CD4-positive, alpha-beta T cell treated with Interleukin-4 for 4 hours (primary cell): ENCODE measurements at places on chromosomes 4 and X.

DNA sequence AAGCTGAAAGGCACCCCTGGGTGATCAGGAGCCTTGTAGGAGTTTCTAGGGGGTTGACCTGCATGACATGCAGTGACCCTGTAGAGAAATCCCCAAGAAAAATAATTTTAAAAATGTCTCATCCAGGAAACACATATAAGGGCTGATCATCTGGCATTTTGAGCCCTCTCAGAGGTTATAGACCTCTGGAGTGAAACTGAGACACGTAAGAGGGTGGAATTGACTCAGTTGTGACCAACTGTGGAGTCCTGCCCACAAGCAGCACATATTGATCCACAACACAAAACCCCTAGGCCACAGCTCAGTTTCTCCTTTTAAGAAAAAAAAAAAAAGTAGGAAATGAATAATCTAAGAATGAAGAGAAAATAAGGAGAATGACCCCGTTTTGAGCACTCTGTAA is 32.5 kb upstream of the MTMR8 start:
- DNase-seq: no peak

DNA sequence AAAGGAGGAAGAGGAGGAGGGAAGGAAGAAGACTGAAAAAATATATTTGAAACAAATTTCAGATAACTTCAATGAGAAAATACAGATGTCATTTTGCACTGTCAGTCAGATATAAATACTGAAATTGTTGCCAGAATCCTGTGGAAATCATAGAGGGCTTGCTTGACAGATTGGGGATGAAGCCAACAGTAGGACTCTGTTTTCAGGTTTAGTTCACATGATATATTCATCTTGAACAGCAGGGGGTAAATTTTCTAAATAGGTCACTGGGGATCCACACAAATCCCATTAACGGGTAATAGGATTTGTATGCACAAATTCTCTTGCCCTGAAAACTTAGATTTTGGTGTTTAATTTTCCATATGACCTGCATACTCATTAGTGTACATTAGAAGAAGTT is 103.3 kb upstream of the PCDH18 start:
- no peak for DNase-seq

- no peak for DNase-seq
Observed at GRCh38 chr4:3479358-3480101, 16.4 kb downstream of the DOK7 start.

DNA sequence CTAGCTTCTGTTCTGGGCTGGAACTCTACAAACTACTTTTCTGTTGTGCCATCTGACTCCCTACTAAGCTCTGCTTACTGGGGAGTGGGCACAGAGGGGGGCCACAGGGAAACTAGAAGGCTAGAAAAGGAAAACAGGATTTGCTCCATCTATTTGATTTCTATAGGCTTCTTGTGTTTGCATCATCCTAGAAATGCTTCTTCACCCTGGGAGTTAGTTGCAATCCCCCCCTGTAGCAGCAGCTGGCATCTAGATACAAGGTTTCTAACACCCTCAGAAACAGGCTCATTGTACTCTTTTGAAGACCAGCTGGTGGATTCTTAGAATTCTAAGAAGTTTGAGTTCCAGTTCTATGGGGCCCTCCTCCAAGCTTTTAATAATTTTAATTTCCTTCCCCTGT is 213.4 kb downstream of the TMA16 start:
- no peak for DNase-seq

- no peak for DNase-seq
Observed at GRCh38 chr4:140806163-140806562, 50.0 kb upstream of the TBC1D9 start.

DNA sequence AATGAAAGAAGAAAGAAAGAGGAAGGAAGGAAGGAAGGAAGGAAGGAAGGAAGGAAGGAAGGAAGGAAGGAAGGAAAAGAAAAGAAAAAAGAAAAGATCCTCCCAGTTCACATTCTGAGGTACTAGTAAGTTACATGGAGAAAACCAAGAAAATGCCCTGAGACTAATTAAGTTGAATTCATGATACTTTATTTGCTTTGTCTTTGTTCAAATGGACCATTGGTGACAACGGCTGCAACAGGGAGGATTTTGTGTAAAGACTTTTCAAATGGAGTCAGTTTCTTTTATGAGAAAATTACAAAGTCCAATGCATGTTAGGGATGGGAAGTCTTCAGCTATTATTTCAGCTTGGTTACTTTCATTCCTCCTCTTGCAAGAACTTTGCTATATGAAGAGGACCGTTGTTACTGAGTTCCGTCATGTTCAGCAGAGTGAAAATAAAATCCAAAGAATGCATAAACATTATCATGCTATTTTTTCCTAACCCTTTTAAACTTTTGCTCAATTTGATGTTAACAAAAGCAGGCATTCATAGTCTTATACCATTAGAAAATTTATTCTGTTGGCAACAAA is 8.3 kb downstream of the VCX3A start:
- no peak for DNase-seq

DNA sequence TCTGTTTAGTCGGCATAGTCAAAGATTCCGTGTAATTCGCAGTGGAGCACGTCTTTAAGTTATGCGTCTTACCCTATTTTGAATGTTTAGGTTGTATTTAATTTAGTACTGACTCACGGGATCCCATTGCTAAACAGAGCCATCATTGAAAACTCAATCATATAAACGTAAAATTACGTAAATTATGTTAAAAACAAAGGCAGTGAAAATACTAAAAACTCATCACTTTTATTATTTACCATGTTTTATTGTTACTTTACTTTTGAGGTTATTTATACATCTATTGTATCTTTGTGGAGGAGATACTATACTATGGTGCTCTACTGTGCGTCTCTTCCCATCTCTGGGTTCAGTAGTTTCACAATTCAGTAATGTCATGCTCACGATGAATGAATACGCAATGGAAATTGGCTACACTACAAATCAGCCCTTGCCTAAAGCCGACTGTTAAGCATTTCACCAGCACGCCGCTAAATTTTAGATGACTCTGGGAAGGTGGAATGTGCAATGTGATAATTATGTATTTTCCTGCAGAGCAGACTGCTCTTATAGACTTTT is 944 bp downstream of the FUNDC2 start:
- peak; percentile 13 for DNase-seq

- no peak for DNase-seq
Observed at GRCh38 chr4:103171006-103171405, 27.1 kb downstream of the CENPE start.

GRCh38 chr4:126057371-126057770 is 742.6 kb downstream of the FAT4 start:
- DNase-seq: no peak

GRCh38 chr4:9880406-9881197 is 99.2 kb downstream of the DRD5 start:
- no peak for DNase-seq

GRCh38 chr4:73606465-73606974 is 13.7 kb downstream of the RASSF6 start:
- DNase-seq: no peak

GRCh38 chr4:20440170-20440569 is 188.5 kb downstream of the SLIT2 start:
- DNase-seq: no peak

DNA sequence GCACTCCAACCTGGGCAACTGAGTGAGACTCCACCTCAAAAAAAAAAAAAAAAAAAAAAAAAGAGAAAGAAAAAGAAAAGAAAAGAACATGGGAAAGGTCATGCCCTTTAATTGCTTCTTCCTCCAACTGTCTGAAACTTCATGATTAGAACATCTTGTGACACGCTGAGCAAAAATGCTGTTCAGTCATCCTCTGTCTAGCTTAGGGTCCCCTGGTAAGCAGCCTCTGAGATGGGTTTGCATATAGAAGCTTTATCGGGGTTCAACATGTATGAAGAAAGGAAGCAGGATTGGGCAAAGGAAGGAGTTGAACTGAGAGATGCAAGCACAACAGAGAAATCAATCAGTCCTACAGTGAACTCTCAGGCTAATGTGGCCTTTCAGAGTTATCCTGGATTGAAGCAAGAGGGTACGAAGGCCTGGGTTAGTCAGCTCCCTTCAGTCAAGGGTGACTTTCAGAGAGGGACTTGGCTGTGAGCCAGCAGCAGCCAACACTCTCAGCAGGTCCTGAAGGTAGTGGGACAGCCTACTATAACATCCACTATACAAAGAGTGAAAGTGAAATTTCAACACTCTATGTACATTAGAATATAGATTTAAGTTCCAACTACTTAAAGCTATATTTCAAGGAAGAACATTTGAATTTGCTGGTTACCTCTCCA is 11.4 kb downstream of the MAOB start:
- DNase-seq: no peak

GRCh38 chr4:54439831-54440243 is 210.7 kb downstream of the PDGFRA start:
- peak; percentile 2 for DNase-seq

- no peak for DNase-seq
Observed at GRCh38 chr4:152571296-152571695, 35.4 kb upstream of the FBXW7 start.

DNA sequence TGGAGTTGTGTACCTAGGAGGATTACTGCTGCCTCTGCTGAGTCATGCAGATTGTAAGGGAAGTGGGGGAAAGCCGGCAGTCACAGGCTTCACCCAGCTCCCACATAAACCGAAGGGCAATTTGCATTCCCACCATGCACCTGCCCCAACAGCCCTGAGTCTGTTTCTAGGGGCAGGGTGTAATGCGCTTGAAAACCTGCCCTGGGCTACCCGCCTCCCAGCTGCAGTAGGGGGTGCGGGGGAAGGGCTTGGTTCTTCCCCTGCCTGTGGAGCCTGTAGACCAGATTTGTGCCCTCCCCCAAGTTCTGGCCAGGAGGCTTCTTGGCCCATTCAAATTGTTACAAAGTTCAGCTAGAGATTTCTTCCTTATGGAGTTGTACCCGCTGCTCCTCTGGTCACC is 269.2 kb upstream of the DDX53 start:
- DNase-seq: no peak

- no peak for DNase-seq
Observed at GRCh38 chrX:19743386-19743785, 144.0 kb downstream of the SH3KBP1 start.

GRCh38 chrX:53253293-53254020 is 27.9 kb downstream of the IQSEC2 start:
- DNase-seq: no peak

DNA sequence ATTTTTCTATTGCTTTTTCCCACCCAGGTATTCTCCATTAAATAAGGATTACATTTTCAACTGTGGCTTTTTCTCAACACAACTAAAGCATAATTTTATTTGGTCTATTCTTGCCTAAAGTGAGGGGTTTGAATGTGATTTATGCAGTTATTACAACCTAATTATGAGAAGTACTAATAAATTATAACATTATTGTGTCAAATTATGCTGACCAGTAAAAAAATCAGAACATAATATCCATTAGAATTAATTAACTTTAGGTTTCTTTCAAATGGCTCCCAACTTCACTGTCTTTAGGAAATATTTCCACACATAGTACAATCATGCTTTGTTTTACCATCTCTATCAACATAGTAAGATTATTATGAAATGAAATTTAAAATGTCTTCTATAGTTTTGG is 1293.9 kb downstream of the FSTL5 start:
- no peak for DNase-seq

DNA sequence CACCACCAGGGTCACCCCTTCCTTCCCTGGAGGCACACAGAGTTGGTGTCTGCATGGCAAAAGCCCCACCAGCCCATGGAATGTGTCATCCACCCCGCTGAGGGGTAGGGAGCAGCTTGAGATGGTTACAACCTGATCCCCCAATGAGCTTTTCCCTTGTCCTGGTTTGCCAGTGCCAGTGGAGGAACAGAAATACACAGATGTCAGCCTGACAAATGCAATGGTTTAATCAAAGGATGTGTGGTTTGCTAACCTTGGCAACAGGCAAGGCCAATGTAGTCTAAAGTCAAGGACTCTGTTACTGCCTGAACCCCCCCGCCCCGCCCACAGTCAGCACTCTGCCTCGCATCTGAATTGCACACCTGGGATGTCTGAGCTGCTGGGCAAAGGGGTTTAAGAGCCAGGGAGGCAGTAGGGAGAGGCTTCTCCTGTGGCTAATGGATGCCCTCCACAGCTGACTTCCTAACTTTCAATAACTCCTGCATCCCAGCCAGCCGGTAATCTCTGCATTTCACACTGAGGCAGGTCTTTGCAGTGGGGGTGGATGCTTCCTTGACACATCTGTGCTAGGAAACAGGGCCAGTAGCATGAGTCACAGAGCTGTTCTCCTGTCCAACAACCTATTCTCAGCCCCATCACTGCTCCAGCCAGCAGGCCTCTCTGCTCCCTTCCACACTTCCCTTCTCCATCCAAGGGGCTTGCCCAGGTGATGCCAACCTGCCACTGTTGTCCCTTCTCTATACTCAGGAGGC is 137.5 kb downstream of the AMMECR1 start:
- no peak for DNase-seq

DNA sequence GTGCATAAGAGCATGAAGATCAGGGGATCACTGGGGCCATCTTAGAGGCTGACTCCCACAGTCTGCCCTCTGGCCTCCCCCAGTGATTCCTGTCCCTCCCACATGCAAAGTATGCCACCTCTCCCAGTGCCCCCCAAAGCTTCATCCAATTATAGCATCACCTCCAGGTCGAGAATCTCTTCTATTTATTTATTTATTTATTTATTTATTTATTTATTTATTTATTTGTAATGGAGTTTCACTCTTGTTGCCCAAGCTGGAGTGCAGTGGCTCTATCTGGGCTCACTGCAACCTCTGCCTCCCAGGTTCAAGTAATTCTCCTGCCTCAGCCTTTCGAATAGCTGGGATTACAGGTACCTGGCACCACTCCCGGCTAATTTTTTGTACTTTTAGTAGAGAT is 50.1 kb downstream of the BCORL1 start:
- no peak for DNase-seq

- DNase-seq: no peak
Observed at GRCh38 chr4:169248645-169249044, 22.1 kb downstream of the SH3RF1 start.

GRCh38 chr4:114599231-114599902 is 760 bp downstream of the UGT8 start:
- no peak for DNase-seq

- no peak for DNase-seq
Observed at GRCh38 chr4:37663552-37663951, 22.6 kb downstream of the RELL1 start.

DNA sequence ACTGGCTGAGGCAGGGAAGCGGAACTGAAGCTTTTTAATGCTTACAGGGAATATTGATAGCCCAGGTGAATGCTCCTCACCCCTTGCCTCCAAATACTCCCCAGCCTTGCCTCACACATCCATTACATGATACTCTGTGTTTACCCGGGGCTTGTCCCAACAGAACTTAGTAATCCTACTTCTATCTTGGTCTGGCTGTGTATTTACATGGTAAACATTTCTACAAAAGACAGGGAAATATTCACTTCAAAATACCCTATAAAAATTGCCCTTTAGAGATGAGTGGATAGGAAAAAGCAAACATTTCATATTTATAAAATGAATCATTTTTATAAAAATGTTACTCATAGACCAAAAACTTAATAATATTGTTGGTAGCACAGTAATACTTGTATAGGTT is 120.1 kb downstream of the NHS start:
- no peak for DNase-seq

- peak; percentile 57 for DNase-seq
Observed at GRCh38 chrX:123803331-123803983, 56.4 kb upstream of the XIAP start.
